ENCODE measurements at places on chromosomes 11 and 22. TPM values are rescaled to one million over a fixed set of nuclear protein-coding genes. Genes with fewer than 3 reads are reported as not detected.
A peak's percentile ranks its signal among the peaks of the same experiment; 100 is the strongest.

DNA sequence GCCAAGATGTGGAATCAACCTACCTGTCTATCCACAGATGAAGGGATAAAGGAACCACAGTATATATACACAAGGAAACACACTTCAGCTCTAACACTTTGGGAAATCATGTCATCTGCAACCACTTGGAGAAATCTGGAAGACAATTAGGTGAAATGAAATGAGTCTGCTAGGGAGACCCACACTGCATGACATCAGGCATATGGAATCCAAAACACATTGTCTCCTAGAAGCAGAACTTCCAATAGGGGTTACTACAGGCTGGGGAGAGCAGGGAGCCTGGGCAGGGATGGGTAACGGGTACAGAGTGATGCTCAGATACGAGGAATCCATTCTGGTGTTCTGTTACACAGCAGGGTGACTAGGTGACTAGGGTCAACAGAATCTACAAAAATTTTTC lies 18.3 kb downstream of the RGL4 start:
- DNase-seq: no peak

- DNase-seq: peak; percentile 97
Observed at GRCh38 chr11:8911029-8911823, at the start of gene AKIP1. AKIP1 (plus strand) TSS chr11:8911189; CDS start chr11:8911450, 261 bp downstream.

DNA sequence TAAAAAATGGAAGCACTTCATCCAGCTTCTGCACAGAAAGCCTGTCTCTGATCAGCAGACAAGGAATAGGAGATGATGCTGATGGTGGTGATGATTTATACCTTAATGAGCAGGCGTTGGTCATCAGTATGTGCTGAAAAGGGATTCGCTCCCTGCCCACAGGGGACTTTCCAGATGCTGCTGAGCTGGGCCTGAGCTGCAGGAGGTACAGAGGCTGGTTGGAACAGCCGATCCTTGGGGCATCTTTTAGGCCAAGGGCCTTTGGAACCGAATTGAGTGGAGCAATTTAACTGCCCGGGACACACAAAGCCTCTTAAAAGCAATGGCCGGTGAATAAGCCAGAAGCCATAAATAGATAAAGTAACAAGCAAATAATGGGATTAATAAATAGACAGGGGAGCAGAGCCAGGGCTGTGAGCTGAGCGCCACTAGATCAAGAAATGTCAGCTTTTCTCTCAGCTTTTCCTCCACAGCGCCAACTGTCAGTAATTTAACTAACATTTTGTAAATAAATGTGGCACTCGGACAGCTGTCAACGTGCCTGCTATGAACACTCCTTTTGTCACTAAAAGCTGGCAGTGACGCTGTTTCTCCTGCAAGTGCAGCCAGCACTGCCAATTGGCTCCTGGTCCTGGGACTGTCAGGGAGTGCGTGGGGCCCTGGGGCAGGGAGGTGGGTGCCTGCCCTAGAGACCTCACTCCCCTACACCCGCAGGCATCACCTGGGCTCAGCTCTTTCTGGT lies 562.3 kb downstream of the NTM start:
- peak; percentile 52 for DNase-seq

- DNase-seq: no peak
Observed at GRCh38 chr11:116563712-116564047, 209.1 kb downstream of the BUD13 start.

- no peak for DNase-seq
Observed at GRCh38 chr22:23151827-23152226, 6.5 kb downstream of the RAB36 start.

GRCh38 chr11:129721685-129722084 lies 94.0 kb upstream of the TMEM45B start:
- no peak for DNase-seq

- DNase-seq: no peak
Observed at GRCh38 chr11:113725407-113725806, 19.3 kb upstream of the TMPRSS5 start.

GRCh38 chr22:34847072-34847471 lies 218.9 kb upstream of the ISX start:
- DNase-seq: no peak

GRCh38 chr11:130246738-130247137 lies 68.0 kb downstream of the ZBTB44 start:
- DNase-seq: no peak

GRCh38 chr22:34019190-34019845 lies 99.0 kb upstream of the LARGE1 start:
- no peak for DNase-seq

CTSF gene
- 59.3 TPM for total RNA-seq

ATG2A gene
- 11.5 TPM for total RNA-seq

BIK gene
- not detected for total RNA-seq

RTN4RL2 gene
- total RNA-seq: 1.9 TPM

Measured in Right ventricle myocardium superior (tissue), 1 donor.